ENCODE measurements at places on chromosomes 2 and 18. TPM values are rescaled to one million over a fixed set of nuclear protein-coding genes. Genes with fewer than 3 reads are reported as not detected.

Gene CACNB4
- 1.5 TPM for total RNA-seq

DNA sequence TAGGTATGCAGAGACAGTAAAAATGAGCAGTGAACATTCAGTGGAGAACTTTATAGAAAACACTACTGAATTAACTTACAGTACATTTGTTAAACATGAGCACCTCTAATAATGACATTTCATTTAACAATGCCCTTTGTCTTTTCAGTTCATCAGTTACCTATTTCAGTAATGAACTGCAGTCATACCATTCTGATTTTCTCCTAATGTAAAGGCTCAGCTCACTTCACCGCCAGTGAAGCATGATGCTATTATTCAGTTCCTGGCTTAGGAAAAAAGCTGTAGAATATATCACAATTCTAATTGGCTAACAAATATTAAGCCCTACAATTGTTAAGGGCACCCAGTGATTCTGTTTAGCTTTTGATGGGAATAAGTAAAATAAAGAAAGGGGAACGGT lies 37.1 kb upstream of the CCDC93 start:
- no peak for DNase-seq

Gene SNED1
- total RNA-seq: 2.3 TPM

GRCh38 chr2:232528746-232529460 lies 2.9 kb downstream of the CHRND start:
- no peak for DNase-seq

GRCh38 chr2:132581591-132581990 lies 88.4 kb downstream of the LYPD1 start:
- DNase-seq: no peak

DNA sequence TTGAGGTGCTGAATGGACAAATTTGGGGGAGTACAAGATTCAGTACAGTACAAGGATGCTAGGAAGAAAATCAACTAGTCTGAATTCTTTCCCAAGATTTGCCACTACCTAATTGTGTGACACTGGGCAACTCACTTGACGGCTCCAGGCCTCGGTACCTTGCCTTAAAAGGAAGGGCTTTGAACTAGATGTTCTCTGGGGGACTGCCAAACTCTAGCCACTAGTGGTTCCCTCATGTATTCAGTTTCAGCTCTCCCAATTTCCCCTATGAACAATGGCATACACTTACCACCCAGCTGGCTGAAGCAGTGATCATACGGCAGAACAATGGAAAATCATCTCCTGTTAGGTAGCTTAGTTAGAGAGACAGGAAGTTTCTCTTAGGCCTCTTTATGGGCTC lies 73.4 kb downstream of the VWC2L start:
- no peak for DNase-seq

GRCh38 chr18:63005306-63005705 lies 290.0 kb downstream of the PHLPP1 start:
- no peak for DNase-seq

DNA sequence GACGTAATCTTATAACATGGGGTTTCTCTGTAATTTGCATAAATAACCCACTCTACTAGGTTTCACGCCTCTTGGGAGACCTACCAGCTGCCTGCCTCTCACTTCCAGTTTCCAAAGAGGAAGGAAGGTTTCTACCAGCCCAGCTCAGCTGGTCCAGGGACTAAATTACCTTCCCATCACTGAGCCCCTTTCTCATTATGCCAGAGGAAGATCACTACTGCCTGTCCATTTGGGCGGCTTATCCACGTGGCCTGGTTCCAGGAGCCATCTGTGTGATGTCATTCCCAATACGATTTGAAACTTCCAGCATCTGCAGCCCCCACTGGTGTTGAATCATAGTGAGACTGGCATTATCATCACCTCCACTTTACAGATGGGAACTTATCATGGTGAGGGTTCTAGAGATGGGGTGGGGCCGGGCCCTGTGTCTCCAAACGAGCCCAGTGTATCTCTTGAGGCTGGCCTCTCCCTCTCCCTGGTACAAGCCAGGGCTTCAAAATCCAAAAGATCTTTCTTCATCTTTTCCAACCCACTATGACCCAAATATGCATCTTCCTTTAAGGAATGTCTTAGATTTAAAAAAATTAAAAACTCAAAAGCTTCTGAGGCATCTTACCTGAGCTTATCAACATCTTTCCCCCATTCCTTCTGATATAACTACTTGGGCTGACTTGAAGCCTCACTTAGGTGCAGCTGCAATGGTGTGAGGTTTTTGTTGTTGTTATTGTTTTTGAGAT lies 140.8 kb downstream of the DDX1 start:
- no peak for DNase-seq

Gene DCDC2C
- total RNA-seq: not detected

DNA sequence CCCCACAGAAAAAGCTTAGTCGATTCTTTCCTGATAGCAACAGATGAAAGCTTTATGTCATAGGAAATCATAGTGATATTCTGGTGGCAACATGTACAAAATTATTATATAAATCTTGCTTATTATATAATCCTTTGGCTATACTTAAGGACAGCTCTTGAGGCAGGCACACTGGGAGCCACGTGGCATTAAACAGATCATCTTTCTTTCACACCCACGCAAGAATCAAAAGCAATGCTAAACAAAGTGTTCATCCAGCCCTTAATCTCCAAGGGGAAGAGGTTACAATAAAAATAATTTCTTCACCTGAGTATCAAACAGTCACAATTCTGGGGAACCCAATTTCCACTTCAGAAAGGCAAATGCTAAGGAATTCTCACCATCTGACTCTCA lies 57.8 kb downstream of the CYB5A start:
- DNase-seq: no peak

DNA sequence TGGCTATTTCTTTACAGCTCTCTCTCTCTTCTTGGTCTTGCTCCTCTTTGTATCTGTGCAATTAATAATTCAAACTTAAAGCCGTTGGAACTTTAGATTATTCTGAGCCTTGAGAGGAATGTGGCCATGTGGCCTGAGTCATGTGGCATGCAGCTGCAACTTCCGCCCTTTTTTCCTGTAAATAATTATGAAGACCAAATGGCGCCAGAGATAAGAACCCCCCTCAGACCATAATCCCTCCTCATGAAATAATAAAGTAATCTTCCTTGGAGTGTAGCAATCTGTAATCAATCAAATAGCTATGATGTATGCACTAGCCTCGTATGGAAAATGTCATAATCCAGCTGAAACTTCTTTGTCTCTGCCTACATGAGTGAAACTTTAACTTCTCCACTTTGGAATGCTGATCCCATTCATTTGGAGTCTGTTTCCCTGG lies 13.5 kb upstream of the TWSG1 start:
- DNase-seq: no peak

DNA sequence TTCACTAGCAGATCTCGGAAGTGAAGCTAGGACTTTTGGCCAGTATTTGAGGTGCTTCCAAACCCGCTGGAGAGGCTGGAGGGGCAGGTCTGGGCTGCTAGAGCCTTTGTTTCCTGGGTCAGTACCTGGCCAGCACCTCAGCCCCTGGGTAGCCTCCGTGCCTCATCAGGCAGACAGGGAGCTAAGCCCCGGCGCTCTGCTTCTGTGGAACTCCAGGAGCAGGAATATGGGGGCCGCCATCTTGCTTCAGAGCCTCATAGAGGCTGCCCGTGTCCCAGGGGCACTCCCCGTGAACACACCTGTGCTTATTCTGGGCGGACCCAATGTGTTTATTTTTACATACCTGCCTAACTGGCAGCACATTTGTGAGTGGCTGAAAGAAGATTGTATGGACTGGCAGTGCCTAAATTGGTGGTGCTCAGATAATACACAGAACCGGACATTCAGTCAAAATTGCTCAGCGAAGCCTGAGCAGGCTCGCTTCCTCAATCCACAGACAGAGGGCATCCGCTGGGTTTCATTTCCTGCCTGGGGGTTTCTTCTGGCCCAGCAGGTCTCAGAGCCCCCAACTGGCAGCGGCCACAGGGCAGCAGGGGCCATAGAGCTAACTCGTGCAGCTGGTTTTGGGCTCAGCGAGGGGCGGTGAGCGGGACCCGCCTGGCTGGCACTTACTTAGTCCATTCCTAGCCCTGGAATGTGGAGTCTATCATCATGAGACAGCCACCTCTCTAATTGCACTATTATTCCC lies 176.8 kb upstream of the ALKAL2 start:
- DNase-seq: no peak

DNA sequence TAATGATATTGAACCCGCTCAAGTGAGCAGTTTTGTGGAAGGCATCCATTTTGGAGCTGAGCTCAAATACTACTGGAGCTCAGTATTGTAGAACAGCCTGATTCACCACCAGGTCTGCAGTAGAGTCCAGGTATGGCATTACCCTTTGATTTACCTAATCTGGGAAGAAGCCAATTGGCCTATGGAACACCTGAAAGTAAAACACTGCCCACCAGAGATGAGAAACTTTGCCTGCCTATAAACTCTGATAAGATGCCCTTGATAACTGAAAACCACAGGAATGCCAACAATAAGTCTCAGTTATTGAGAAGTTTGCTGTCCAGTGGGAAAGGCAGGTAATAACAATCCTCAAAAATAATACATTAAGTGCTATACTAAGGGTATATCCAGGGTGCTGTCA lies 25.5 kb upstream of the TDRD15 start:
- no peak for DNase-seq

DNA sequence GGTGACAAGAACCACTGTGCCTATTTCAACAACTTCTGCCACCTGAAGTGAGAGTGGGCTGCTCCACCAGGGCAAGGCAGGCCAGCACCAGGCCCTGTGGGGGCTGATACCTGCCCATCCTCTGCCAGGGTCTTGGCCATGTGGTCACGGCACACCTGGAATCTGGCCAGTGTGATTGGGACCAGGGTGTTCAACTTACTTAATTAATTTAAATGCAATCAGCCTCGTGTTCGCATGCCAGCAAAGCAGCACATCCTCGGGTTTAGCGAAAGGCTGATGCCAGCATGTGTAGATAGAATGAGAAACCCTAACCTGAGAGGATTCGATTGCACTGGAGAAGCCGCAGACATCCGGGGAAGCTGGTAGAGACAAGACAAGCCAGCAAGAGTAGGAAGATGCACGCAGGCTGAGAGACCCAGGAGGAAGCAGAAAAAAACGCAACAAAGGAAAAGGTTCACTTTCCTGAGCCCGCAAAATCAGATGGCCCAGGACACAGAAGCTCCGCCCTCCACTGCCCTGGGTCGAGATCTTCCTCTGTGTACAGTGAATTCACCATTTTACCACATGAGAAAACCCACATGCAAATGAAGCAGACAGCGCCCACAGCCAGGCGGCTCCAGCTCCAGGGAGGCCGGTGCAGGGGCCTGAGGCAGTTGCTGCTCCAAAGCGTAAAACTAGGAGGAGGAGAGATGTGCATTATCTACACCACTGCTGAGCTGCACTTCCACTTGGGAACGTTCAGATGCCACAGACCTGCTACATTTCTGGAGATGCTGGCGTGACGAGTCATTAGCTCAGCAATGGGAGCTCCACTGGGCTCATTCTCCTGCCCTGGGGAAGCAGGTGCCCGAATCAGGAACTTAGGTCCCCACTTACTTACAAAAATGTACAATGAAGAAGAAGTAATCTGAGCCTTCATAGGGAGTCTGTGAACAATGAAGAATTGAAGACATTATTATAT lies 92.1 kb downstream of the TMEM18 start:
- no peak for DNase-seq

Gene SPATA3
- not detected for total RNA-seq

- DNase-seq: no peak
These were observed 154.6 kb downstream of the WDSUB1 start for GRCh38 chr2:159131914-159132281.

DNA sequence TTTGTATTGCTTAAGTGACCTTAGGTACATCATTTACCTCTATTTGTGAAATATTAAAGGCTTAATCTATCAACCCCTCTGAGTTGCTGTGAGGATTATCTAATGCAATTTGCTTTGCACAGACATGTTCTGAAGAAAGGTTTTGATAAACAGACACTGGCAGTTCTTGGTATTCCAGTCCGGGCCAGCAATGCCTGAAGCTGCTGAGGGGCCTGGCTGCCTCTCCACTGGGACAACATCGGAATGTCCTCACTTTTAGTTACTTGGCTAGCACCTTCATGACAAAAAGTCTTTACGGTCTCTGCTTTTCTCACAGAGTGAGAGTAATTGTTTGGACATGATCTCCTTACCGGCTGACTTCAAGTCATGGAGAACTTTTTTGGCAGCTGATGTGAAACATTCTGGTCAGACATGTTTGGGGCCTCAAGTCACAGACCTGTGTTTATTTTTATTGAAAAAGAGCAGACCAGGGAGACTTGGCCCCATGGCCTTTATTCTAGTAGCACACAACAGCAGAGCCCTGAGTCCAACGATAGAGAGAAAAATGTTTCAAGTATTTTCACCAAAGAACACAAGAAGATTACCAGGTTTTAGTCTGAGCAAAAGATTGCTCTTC lies 1112.3 kb upstream of the FANCL start:
- DNase-seq: no peak

DNA sequence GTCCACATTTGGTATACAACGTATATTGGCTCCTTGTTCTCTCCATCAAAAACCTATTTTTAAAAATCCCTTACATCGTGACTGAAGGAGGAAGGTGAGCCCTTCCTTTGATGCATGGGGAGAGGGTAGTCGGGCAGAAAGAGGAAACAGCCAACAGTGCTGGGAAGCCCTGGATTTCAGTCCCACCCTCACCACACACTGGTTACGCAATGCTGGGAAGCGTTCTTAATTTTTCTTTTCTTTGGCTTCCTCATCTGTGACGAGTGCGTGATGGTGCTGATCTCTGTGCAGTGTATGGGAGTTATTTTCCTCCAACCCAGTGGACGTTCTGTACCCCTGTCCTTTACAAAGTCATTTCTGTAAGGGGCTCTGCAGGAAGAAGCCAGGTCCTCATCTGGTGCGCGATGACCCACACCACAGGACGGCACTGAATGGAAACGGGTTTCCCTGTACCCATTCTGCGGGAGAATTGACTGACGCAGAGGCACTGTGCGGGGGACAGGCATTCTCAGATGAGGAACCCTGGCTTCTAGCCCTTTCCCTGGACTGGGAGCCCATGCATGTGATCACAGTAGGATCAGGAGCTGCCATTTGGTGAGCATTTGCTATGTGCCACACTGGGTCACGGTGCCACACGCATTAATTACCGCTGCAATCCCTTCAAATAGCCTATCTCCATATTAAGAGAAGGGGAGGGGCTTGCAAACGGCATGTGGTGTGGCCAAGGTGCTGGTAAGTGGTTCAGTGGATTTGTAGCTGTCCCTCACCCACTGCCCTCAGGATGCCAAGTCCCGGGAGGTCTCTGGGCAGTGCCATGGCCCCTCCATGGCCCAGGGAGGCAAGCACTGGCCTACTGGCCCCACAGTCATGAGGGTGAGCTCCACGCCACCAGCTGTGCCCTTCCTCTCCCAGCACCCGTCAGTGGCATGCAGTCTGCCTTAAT lies 4.3 kb downstream of the COLEC11 start:
- DNase-seq: no peak

Gene CFAP221
- 1.1 TPM for total RNA-seq

GRCh38 chr2:197969391-197969893 lies 165.0 kb downstream of the PLCL1 start:
- DNase-seq: no peak

Measured in endothelial cell (in vitro differentiated cells).